Tibial artery (tissue), 4 donors: ENCODE measurements at places on chromosomes 11 and 22.
A peak's percentile ranks its signal among the peaks of the same experiment; 100 is the strongest.

GRCh38 chr11:60305906-60306619, 21.0 kb upstream of the MS4A6E start:
- no peak for DNase-seq

DNA sequence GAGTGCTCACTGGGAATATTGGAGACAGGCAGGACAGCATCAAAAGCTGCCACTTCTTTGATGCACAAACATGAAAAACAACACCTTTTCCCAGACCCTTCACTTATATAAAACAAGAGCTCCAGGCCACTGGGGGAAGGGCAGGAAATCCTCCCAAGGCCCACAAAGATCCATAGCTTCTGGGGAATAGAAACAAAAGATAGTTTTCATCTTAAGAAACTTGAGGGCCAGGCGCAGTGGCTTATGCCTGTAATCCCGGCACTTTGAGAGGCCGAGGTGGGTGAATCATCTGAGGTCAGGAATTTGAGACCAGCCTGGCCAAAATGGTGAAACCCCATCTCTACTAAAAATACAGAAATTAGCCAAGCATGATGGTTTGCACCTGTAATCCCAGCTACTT, 15.3 kb downstream of the RTL6 start:
- no peak for DNase-seq

- DNase-seq, result no peak
These were observed 18.8 kb downstream of the CYP2D6 start for GRCh38 chr22:42111798-42112197.

DNA sequence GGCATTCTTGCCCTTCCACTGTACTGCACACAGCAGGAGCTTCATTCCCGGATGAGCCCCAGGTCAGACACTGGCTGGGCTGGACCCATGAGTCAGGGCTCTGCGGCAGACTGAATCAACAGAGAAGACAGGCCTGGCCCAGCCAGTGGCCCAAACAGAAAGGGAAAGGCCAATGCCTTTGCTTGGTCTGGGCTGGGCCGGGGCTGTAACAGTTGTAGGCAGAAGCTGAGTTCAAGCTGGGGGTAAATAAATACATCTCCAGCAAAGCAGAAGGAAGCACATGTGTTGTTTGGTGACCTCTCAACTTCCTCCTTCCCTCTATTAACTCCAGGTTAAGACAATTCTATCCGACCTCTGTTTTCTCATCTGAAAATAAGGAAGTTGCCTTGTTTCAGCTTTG, 1.8 kb upstream of the SMIM35 start:
- DNase-seq, result peak; percentile 33

- DNase-seq, result no peak
These were observed 7.3 kb downstream of the CRYBB3 start for GRCh38 chr22:25206998-25207397.

- DNase-seq, result no peak
These were observed 6.9 kb upstream of the ABCC8 start for GRCh38 chr11:17483505-17483904.

DNA sequence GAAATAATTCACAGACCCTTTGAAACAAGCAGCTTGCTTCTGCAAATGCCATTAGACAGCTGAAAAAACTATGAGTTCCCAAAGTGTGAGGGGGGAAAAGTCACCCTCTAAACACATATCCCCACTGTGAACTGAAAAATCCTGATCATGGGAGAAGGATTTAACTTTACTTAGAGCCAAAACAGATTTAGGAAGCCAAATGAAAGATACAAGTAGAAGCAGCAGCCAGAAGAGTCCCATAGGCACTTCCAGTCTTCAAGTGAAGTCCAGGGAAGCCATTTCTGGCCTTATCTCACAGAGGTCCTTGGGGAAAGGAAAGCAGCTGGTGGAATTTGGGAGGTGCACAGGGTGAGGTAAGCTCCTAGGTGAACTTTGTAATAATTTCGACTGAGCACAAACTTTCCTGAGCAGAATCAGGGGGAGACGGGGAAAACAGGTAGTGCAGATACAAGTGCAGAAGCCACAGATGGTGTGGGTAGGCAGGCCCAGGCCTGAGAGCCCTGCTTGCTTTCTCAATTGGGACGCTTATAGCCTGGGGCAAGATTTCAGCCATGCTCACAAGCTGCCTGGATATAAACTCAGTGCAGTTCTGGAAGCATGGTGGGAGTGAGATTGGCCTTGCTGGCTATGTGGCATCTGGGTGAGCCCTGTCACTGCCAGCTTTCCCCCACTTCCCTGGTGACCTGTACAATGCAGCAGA, 44.8 kb downstream of the GAS2 start:
- DNase-seq, result no peak

- DNase-seq, result no peak
These were observed 43.9 kb upstream of the VPREB1 start for GRCh38 chr22:22200569-22201184.

DNA sequence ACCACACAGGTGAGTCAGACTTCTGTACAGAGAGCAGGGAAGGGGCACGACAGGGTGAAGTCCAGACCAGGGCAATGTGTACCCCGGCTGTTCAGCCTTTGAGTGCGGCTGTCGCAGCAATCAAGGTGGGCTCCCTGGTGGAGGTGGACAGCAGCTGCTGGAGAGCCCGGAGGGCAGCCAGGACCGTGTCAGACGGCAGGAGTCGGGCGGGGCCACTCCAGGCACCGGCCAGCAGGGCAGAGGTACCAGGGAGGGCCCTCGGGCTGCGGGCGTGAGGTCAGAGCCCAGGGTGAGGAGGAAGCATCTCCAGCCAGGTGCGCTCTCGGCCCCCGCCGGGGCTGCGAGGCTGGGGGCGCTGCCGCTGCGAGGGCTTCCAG, 802 bp upstream of the PIM3 start:
- no peak for DNase-seq

DNA sequence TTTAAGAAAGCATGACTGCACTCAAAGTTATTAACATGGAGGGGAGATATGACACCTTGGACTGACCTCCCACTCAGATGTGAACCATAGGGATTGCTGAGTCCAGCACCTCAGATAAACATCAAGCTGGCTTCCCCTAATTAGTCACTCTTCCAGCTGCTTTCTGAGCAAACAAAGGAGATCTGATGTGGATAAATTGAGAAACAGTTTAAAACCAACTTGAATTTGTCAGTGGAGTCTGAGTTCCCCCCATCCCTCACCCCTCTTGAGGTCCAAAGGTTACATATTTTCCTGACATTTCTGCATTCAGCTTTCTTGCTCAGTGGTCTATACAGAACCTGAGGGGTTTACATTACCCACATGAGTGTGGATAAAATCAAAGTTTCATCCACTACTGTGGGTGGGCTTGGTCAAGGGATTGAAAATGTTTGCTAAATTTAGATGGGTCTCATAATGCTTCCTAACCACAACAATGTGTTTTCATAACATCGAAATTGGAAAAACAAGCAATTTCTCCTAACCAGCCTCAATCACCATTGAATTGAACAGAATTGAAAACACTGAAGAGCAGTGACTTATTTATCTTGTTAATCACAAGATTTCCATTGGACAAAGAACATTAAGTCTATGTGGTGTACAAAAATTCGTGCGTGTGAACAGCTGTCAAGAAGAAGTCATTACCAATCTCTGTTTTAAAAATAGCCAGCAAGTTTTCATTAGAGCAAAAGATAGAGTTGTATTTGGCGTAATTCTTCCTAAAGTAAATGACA, 292.3 kb downstream of the METTL15 start:
- no peak for DNase-seq

- no peak for DNase-seq
These were observed 324.9 kb upstream of the CCDC90B start for GRCh38 chr11:83611031-83611430.

DNA sequence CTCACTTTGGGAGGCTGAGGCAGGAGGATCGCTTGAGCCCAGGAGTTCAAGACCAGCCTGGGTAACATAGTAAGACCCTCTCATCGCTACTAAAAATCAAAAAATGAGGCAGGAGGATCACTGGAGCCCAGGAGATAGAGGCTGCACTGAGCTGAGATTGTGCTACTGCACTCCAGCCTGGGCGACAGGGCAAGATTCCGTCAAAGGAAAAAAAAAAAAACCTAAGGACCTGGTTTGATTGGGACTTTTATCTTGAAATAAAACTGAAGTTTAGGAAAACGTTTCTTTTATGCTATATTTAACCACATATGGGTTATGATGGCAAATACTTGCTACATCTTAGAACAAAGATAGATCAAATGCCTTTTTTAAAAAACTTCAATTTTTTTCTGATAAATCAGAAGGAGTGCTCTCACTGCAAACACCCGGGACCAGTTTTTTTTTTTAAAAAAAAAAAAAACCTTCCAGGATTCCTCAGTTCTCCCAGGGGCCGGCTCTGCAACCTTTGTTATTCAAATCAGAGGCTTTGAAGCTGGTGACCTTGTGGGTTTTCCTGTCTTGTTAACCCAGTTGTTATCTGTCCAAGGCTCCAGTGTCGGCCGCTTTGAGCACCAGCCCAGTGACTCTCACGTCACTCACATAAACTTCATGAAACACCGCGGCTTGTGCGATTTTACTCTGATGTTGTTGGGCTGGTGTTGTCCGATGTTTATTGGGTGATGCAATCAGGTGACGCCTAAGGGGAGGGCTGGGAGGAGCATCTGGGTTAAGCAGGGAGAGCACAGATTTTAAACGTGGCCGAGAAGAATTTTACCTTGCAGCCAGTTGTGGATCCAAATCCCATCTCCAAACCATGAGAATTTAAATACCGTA, 24.7 kb upstream of the SLC22A12 start:
- peak; percentile 62 for DNase-seq

GRCh38 chr22:48688366-48688765, 1139.3 kb downstream of the BRD1 start:
- no peak for DNase-seq

GRCh38 chr22:25833091-25833490, 91.1 kb downstream of the MYO18B start:
- DNase-seq, result no peak

GRCh38 chr22:22553735-22554586, 5.1 kb downstream of the PRAME start:
- DNase-seq, result no peak
